ENCODE measurements at places on chromosomes 5 and 9.
A peak's percentile ranks its signal among the peaks of the same experiment; 100 is the strongest.

DNA sequence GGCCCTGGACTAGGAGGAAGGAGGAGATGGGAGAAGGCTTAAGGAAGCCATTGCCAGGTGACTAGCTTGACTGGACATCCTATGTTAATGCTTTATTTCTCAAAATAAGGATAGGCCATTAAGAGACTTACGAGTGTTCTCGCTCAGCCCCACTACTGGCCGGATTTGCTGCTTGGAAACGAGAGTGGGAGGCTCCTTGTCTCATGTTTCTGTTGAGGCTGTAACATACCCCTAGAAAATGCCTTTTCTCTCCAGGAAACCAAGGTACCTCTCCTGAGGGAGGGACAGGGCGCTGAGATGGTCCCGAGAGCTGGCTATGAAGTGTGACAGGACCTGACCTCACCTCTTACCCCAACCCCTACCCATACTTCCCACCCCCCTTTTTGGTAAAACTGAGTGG lies 60.0 kb downstream of the RALGPS1 start:
- DNase-seq: no peak

GRCh38 chr9:90458485-90458884 lies 184.1 kb downstream of the DIRAS2 start:
- no peak for DNase-seq

DNA sequence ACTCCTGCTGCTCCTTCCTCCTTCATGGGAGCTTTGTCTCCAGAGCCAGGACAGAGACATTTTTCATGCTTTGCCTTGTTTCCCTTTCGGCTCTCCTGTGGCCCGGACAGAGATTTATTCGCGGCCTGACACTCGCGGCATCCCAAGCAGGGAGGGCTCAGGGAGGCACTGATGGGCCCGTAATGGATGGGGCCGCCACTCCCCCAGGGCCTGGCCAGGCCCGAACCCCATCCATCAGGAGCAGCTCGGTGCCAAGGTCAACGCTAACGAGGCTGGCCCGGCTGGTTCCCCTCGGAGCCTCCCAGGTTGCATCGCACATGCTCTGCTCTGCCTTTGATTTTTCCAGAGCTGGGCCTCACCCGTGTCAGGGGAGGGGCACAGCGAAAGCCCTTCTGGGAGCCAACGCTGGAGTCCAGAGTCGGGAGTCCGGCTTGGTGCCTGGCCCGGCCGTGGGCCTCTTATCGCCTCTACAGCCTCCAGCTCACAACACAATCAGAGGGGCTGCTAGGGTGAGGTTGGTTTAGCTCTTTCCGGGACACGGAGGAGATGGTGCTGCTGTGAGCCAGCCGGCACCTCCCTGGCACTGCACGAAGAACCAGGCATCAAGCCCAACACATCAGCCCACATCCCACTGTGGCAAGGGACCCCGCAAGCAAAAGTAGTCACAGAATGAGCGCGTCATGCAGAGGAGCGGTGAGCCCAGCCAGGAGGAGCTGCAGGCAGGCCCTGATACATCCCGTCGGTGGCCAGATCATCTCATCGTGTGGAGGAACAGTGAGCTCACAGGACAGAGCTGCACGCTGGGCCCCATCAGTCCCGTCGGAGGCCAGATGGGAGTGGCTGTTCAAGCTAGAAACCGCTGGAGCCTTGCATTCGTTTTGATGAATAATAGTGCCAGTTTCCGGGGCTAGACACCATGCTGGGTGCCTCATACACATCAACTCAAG lies 72.2 kb upstream of the BARHL1 start:
- no peak for DNase-seq

GRCh38 chr5:33832404-33833236 lies 59.2 kb downstream of the ADAMTS12 start:
- DNase-seq: no peak

GRCh38 chr9:13281356-13282016 lies 2.0 kb upstream of the MPDZ start:
- no peak for DNase-seq

DNA sequence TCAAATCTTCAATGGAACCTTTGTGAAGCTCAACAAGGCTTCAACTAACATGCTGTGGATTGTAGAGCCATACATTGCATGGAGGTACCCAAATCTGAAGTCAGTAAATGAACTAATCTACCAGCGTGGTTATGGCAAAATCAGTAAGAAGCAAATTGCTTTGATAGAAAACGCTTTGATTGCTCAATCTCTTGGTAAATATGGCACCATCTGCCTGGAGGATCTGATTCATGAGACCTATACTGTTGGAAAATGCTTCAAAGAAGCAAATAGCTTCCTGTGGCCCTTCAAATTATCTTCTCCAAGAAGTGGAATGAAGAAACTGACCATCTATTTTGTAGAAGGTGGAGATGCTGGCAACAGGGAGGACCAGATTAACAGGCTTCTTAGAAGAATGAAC lies 54.7 kb upstream of the TTC39B start:
- DNase-seq: no peak

DNA sequence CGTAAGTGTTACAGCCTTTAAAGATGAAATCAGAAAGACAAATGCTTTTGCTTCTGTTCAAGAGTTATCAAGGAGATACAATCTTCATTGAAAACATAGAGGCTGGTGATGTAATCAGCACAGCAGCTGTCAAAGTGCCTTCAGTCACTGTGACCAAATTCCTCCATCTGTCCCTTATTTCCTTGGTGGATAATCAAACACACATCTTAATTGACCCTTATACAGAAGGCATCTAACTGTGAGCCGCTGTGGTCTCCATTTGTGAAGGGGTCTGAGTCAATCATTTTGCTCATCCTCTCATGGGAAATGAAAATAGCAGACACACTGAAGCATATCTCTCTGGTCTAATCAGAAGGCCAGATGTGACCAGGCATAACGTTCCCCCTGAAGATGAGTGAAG lies 130.1 kb upstream of the TLR4 start:
- DNase-seq: peak; percentile 27

- DNase-seq: no peak
Measured at GRCh38 chr5:139660923-139661814, 13.0 kb downstream of the CXXC5 start.

- no peak for DNase-seq
Measured at GRCh38 chr9:18007621-18008020, 428.8 kb downstream of the SH3GL2 start.

- DNase-seq: no peak
Measured at GRCh38 chr5:80961376-80962281, 1.5 kb downstream of the RASGRF2 start.

- peak; percentile 52 for DNase-seq
Measured at GRCh38 chr5:170603578-170604565, 100.1 kb downstream of the KCNIP1 start.

GRCh38 chr5:77853353-77853907 lies 77.3 kb upstream of the TBCA start:
- DNase-seq: no peak

DNA sequence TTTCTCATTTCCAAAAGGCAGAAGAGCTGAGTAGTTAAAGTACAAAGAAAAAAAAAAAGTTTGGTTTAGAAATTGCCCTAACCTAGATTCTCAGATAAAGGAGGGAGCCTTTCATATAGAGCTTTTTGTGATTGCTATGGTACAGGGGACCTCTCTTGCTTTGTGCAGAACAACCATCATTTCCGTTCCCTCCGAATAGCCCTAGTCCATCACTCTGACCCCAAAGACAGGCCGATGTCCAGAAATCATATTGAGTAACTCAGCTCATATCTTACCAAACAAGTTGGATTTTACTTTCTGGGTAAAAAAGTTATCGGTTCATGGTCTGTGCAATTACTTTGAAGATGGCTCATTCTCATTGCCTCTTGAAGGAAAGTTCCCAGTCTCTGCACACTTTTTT lies 36.7 kb upstream of the COL15A1 start:
- DNase-seq: no peak

DNA sequence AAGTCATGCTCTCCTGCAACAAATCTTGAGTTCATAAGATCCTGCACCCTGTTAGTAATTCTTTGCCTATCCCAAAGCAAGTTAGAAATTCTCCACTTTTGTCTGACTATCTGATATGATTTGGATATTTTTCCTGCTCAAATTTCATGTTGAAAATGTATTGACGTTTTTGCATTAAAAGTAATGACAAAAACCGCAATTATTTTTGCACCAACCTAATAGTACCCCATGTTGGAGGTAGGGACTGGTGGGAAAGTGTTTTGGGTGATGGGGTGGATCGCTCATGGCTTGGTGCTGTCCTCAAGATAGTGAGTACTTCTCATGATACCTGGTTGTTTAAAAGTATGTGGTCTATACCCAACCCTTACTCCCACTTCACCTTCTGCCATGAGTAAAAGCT lies 713.4 kb downstream of the CDH18 start:
- no peak for DNase-seq

GRCh38 chr5:115735108-115735998 lies 81.1 kb downstream of the CDO1 start:
- no peak for DNase-seq

DNA sequence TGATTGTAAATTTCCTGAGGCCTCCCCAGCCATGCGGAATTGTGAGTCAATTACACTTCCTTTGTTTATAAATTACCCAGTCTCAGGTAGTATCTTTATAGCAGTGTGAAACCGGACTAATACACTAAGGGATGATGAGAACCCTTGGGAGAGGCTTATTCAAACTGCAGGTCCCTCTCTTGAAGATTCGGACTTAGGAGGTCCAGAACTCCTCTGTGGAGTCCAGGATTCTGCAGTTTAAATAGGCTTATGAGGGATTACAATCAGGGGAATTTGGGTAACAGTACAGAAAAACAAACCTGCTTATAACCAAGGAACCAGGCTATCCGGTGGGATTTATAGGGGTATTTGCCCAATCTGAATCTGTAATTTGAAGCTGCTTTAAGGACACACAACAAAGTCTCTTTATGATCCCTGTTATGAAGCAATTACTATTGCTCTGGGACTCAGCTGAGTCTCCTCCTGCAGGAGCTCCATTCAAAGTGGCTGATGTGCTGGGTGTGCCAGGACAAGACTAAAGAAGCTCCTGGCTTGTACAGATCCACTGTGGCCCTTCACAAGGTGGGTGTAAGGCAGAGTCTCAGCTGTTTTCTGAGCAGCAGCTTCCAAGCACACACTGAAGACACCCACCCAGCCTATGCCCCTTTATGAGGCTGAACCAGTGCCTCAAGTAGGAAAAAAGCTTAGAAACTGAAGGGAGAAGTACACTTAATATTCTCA lies 41.8 kb upstream of the LHFPL2 start:
- no peak for DNase-seq

DNA sequence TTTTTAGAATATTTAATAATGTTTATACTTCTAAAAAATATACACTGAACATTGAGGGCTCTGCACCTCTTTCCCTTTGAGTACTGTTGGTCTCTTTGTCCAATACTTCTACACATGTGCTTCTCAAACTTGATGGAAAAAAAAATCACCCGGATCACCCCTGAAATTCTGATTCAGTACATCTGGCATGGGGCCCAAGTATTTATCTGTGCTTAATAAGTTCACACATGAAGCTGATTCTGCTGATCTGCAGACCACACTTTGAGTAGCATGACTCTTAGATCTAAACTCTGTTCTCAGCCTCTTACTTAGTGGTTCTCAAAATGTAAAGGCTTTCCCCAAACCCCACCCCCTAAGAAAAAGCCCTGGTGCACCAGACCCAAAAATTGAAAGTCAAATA lies 12.0 kb downstream of the RUSC2 start:
- no peak for DNase-seq

GRCh38 chr9:94921656-94922055 lies 195.2 kb downstream of the AOPEP start:
- DNase-seq: no peak

DNA sequence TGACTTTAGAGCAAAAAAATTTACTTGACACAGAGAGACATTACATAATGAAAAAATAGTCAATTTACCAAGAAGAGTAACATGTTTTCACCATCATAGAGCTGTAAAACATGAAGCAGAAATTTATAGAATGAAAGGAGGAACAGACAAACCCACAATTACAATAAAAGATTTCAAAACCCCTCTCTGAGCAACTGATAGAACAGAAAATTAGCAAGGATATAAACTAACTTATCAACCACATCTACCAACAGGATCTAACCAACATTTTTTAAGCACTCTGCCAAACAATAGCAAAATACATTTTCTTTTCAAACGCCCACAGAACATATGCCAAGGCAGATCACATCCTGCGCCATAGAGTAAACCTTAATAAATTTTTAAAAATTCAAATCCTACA lies 17.9 kb downstream of the SLCO4C1 start:
- DNase-seq: no peak

DNA sequence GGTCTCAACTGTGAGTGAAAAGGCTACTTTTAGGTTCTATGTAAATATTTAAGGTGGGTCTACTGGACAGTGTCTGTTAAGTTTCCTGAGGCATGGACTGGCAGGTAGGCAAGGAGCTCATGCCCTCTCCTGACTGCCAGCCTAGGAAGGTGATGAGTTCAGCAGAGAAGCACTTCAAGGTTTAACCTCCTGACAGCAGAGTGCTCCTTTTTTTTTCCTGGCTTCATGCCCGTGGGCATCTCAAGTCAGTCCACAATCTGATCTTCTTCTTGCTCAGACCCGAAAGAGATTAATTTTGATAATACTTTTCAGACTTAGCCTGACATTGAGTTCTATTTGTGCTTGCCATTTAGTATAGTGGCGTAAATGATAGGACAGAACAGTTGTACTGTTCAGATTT lies 241.9 kb upstream of the NREP start:
- DNase-seq: no peak

GRCh38 chr9:16524078-16524477 lies 346.4 kb downstream of the BNC2 start:
- DNase-seq: no peak

DNA sequence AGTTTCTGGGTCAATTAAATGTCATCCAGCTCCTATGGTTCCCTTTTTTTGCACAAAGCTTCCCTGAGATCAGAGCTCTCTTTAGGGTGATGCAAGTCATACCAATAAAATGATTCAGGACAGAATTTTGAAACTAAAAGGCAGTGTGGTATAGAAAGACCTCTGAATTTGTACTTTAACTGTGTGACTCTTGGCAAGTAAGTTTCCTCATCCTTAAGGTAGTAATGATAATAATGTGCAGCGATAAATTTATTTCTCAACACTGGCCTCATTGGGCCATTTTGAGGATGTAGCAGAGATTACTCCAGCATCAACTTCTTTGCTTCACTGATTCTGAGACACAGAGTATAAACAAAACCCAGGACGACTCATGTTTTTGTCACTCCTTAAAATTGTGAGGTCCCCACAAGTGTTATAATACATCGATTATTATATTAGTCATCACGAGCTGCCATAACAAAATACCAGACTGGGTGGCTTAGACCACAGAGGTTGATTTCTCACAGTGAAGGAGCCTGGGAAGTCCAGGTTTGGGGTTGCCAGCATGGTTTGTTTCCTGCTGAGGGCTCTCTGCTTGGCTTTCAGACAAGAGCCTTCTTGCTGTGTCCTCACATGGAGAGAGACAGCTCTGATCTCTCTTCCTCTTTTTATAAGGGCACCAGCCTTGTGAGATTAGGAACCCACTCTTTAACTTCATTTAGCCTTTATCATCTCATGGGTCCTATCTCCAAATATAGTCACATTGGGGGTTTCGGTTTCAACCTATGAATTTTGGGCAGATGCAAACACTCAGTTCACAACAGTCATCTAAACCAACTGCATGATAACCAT lies 293.0 kb downstream of the ZNF608 start:
- no peak for DNase-seq
